CD4-positive, alpha-beta memory T cell (primary cell): ENCODE measurements at places on chromosomes 4 and X.

DNA sequence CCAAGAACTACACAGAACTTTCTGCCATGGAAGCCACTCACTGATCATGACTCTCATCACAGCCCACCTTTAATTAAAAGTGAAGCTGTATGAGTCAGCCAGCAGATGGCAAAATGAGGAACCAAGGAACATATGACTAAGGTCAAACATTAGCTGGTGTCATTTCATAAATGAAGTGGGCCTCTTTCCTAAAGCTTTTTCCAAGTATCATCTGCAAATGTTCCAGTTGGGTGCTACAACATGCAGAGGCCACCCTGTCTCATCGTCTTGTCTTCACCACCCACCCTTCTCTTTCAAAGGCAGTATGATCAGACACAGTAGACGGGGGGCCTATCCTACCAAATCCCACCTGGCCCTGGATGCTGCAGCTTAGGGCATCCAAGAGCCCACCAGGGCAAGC lies 9.2 kb upstream of the EOLA1 start:
- DNase-seq: no peak

- no peak for DNase-seq
Measured at GRCh38 chr4:147597561-147597960, 19.6 kb upstream of the TMEM184C start.

DNA sequence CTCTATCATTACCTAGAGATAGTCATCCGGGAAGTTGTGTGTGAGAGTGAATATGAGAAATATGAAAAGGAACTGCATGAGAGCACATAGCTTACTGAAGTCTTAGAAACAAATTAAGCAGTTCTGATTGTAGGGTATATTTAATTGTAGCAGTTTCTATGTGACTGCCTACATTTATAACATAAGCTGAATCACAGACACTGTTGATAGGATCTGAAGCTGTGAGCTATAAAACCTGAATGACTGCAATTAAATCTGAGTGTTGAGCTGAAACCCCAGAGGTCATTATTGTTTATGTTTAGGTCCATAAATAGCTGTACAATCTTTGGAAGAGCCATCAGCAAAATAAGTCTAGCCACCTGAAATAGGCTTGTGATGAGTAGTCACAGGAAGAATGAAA lies 210.1 kb upstream of the CXCL13 start:
- no peak for DNase-seq

- DNase-seq: no peak
Measured at GRCh38 chrX:17415242-17415810, 40.3 kb downstream of the NHS start.

DNA sequence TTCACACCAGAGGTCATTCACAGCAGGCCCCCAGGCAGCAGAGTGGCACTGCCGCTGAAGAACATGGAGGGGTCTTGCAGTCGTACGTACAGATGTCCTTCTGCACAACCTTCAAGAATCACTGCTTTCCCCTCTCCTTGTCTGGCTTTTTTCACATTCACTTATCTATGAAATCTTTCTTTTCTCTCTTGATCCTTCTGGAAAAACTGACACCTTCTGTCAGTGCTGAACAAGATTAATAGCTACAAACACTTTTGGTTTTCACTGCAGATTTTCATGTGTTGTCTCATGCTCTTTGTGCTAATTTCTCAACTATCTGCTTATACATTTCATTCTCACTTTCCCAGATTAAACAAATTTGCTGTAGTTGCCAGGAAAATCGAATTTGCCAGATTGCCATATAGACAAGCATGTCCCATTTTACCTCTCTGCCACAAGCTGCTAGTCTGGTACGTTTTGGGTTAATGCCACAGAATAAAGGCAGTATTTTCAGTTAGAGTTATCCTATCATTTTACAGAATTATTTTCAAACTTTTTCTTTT lies 83.1 kb downstream of the RPS3A start:
- DNase-seq: no peak

DNA sequence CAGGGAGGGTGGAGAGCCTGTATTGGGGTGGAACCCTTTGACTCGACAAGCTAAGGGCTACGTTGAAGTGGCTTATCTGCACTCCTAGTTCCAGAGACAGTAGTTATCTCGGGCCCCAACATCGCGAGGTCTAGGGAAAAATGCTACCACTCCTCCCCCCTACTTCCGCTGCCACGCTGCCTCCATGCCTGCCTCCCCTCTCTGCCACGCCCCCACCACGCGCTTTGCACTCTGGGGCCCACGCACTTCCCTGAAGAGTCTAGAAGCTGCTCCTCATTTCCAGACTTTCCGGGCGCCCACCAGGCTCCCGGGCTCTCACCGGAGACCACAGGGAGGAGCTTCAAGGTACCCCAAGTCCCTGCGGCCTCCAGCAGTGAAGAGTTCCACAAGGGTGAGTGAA lies at the start of gene PASD1:
Gene PASD1 (plus strand): TSS at position 227 of the 400 bp plus-strand sequence. CDS start 37,879 bp downstream, outside the sequence.
- DNase-seq: no peak

DNA sequence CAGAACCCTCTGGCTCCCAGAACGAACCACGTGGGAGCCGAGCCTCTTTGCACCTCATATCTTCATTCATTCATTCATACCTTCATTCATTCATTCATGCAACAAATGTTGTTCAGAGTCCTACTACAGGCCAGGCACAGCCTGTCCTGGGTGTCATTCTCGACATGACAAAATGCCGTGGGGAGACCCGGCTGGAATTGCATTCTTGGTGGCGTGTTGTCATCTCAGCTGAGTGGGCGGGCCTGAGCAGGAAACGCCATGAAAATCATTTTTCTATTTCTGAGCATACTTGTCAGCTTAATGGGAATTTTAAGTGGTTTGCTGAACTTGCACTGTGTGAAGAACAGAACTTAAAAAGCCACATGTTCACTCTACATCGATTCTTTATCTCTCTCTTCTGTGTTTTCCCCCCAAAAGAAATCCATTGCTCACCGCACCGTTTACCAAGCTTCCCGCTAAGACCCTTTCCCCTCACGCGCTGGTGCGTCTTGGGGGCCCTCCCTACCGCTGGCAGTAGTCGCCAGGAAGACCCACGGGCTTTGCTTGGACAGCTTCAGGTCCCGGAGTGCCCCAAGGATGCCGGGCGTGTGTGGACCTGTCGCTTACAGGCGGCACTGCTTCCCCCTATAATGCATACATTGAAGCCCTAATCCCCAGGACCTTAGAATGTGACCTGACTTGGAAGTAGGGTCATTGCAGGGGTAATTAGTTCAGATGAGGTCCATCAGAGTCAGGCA lies 41.6 kb upstream of the HMX1 start:
- no peak for DNase-seq

GRCh38 chrX:113384628-113385027 lies 544.0 kb upstream of the AMOT start:
- no peak for DNase-seq

DNA sequence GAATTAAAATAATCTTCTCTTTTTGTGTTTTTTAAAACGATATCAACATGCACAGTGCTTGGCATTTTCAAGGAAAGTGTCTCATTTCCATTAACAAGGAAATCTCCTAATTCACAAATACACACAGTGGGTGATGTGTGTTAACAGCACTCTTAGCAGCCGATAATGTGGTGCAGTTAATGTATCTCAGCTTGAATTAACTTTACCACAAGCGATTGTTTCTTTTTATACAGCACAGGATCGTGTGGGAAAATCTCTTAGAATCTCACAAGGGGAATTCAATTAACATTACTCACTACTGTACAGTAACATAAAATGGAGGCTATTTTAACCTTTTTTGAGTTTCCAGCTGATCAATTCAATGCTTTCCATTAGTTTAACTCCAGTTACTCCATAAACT lies 1841.9 kb downstream of the STIM2 start:
- no peak for DNase-seq

GRCh38 chrX:16638533-16638932 lies 11.4 kb upstream of the S100G start:
- DNase-seq: no peak

- DNase-seq: no peak
Measured at GRCh38 chr4:40730091-40730679, 19.6 kb upstream of the NSUN7 start.

DNA sequence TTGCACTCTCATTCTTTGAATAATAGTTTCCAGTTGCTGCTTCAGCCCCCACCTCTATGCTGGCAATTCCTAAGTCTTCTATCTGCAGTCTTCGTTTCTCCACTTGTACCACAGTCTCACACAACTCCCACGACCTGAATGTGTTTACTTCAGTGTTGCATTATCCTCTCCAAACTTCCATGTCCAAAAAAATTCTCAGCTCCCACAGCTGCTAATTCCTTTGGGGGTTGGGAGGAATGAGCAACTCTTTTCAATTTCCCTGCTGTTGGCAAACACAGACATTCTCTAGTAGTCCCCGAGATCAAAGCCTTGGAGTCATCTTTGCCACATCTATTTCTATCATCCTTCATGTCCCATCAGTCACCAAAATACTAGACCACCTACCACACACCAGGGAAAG lies 14.4 kb upstream of the CDS1 start:
- no peak for DNase-seq

DNA sequence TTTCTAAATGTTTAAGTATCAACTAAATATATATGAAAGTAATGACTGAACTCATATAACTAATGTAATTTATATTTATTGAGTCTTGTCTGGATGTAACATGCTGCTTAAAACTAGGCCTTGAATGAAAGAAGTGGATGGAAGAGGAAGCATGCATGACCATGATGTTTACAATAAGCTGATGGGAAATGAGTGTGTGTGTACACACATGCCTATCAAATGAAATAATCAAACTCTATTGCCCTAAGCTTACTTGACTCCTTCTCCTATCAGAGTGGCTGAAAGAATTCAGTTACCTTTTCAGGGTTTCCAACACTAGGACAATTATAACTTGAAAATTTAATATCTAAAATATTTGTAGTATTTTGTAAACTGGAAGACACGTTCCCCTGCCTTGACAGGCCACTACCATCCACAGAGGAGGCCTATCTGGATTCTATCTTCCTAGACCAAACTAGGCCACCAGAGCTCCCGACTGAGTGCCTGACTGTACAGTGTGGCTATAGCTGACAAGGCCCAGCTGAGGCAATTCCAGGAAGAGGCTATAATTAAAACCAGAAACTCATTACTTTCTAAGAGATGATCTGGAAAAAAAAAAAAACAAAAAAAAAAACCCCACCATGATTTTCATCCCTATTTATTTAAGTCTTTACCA lies 7.6 kb downstream of the ARSJ start:
- no peak for DNase-seq

- DNase-seq: no peak
Measured at GRCh38 chrX:132786217-132786616, 172.2 kb downstream of the HS6ST2 start.
